ENCODE measurements at places on chromosomes 12 and 14.

DNA sequence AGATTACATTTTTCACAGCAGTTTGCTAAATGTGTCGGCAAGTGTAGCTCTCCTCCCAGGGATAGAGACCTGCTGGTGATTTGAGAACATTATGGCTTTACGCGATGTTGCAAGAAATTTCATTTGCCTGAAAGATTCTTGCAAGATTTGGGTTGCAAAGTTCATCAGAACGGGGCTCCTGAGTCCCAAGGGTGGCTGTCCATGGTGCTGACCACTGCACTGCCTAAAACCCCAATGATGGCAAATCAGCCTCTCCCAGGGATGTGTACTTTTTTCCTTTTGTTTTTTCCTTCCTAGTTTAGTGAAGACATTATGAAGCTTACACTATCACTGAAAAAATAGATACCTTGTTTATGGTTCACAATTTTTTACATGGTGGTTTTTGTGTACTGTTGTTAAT lies 85.4 kb downstream of the WSCD2 start:
- no peak for DNase-seq

DNA sequence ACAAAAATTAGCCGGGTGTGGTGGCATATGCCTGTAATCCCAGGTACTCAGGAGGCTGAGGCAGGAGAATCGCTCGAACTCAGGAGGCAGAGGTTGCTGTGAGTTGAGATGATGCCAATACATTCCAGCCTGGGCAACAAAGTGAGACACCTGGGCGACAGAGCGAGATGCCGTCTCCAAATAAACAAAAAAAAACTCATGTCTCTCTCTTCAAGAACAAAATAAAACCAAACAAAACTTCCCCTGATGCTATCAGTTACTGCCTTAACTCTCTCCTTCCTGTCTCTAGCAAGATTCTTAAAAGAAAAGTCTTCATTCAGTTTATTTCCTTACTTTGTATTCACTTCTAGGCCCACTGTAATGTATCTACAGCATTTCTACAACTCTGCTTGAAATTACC lies 20.8 kb downstream of the KLHL28 start:
- no peak for DNase-seq

DNA sequence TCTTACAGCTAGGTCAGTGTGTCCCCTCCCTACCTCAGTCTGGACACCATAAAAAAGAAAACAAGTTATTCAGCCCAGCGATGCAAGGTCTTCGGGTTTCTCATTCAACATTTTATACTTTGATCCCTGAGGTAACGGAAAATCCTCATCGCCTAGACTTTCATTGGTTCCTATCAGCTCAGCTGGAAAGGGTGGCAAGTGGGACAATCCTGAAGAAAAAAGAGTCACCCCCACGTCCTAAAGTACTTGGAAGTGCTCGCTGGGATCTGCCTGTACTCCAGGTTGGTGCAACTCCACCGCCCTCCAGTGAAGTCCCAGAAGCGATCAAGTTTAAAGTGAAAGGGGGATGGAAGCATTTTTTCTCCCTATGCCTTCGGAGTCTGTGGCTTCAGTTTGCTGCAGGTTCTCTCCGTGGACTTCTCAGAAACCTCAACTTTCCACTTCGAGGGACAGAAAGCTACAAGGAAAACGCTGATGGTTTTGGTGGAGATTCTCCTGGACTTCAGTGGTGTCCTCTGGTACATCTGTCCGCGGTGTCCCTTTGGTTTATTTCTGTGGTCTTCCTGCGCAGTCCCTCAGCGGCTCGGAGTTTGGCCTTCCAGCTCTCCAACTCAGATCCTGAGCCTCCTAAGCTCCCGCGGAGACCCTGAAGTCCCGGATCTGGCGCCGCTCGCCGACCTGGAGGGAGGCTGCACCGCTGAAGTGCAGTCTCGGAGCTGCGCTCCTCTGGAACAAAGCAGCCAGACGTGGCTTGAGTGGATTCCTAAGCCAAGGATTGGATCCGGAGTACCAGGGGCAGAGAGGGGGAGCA lies 1.8 kb upstream of the LRFN5 start:
- no peak for DNase-seq

GRCh38 chr12:25982416-25982815 lies 23.9 kb downstream of the RASSF8 start:
- DNase-seq: no peak

DNA sequence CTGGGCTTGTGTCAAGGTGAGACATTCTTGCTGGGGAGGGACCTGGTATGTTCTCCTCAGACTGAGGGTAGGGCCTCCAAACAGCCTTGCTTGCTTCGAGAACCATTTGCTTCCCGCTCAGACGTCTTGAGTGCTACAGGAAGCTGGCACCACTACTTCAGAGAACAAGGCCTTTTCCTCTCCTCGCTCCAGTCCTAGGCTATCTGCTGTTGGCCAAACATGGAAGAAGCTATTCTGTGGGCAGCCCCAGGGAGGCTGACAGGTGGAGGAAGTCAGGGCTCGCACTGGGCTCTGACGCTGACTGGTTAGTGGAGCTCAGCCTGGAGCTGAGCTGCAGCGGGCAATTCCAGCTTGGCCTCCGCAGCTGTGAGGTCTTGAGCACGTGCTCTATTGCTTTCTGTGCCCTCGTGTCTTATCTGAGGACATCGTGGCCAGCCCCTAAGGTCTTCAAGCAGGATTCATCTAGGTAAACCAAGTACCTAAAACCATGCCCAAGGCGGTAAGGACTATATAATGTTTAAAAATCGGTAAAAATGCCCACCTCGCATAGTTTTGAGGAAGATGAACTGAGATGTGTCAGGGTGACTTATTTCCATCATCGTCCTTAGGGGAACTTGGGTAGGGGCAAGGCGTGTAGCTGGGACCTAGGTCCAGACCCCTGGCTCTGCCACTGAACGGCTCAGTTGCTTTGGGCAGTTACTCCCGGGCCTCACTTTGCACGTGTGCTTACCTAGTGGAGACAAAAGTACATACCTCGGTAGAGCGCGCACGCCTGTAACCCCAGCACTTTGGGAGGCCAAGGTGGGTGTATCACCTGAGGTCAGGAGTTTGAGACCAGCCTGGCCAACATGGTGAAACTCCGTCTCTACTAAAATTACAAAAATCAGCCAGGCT lies 4.3 kb downstream of the GAPDH start:
- DNase-seq: no peak

GRCh38 chr12:92674500-92674899 lies 28.3 kb upstream of the PLEKHG7 start:
- DNase-seq: no peak

DNA sequence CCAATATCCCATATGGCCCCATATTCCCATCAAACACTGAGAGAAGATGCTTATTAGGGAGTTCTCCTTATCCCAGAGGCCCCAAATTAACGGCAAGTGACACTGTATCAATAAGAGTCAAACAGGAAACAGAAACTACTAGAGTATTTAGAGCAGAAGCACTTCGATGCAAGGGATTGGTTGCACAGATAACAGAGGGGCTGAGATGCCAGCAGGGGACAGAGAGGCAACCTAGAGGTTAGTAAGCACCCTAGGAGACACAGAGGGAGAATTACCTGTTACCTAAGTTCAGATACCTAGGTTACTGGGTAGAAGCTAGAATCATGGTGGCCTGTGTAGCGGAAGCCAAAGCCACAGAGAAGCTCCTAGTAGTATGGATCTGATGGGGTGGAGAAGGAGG lies 2.9 kb downstream of the HEBP1 start:
- no peak for DNase-seq

GRCh38 chr12:75951399-75952278 lies 79.9 kb downstream of the PHLDA1 start:
- DNase-seq: no peak

- no peak for DNase-seq
Observed at GRCh38 chr12:52697058-52697582, 6.2 kb downstream of the KRT77 start.

GRCh38 chr12:31783556-31783955 lies 54.7 kb upstream of the AMN1 start:
- no peak for DNase-seq

DNA sequence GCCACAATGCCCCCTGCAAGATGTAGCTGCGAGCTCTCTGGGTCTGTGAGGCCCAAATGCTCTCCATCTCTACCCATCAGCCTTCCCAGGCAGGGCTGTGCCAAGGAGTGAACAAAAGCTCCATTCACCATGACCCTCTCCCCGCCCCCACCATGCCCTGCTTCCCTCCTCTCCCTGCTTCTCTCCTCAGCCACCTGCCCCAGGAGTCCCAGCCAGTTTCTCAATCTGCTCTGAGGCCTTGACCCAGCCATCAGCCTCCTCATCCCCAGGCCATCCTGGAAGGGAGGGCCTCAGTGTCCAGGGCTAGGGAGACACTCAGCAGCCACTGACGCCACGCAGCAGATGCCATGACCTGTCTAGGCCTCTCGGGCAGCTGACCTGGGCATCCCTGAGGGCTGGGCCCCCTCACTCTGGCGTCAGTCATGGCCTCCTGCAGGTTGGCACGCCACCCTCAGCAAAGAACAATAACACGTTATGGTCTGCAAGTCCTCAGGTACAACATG lies 8.5 kb upstream of the KRT5 start:
- no peak for DNase-seq

GRCh38 chr14:75984674-75985073 lies 889 bp upstream of the IFT43 start:
- DNase-seq: no peak

DNA sequence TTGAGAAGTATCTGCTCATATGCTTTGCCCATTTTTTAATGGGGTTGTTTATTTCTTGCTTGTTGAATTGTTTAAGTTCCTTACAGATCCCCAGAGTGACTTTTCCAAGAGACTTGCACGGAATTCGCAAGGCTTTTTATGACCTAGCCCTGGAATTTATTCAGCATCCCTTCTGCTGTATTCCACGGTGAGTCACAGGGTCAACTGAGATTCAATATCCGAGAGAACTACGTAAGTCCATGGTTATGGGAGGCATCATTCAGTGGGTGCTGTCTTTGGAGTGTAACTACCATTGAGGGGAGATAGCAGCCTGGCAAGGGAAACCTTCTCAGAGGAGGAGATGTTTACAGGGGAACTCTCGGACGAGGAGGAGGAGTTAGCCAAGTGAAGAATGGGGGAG lies 20.9 kb upstream of the GPRC5A start:
- no peak for DNase-seq

GRCh38 chr12:78494911-78495310 lies 369.7 kb upstream of the SYT1 start:
- no peak for DNase-seq

GRCh38 chr14:34496007-34496678 lies 34.1 kb upstream of the SPTSSA start:
- no peak for DNase-seq

GRCh38 chr14:104420990-104421389 lies 158.6 kb upstream of the C14orf180 start:
- no peak for DNase-seq

Data from foreskin melanocyte (primary cell).